H7 (cell line): ENCODE measurements at places on chromosomes 3 and 15. TPM values are rescaled to one million over a fixed set of nuclear protein-coding genes. Genes with fewer than 3 reads are reported as not detected.

- DNase-seq, result no peak
Observed at GRCh38 chr15:62920682-62921502, 121.7 kb upstream of the TPM1 start.

The TRH gene
- total RNA-seq, result 0.41 and 0.59 TPM in 2 replicates

GRCh38 chr15:62071711-62072308 is 5.0 kb downstream of the C2CD4A start:
- peak; percentile 54 for DNase-seq

The DNASE1L3 gene
- not detected in 2 replicates for total RNA-seq

The KBTBD13 gene
- 0.17 TPM in 1 of 2 replicates, not detected in the other for total RNA-seq
